Activated naive CD4-positive, alpha-beta T cell treated with anti-CD3 and anti-CD28 coated beads, Interleukin-2, amount 10 ng/mL, durations not matched to agents 5 hours and 36 hours (primary cell): ENCODE measurements at places on chromosomes 4 and X. TPM values are rescaled to one million over a fixed set of nuclear protein-coding genes. Genes with fewer than 3 reads are reported as not detected.

Gene MAML3
- 0.87 TPM for total RNA-seq

Gene TMSB15C
- total RNA-seq: 4.1 TPM

Gene TMEM31
- total RNA-seq: not detected

Gene SORBS2
- not detected for total RNA-seq

Gene SLC26A1
- total RNA-seq: 0.18 TPM

Gene PNMA5
- total RNA-seq: 0.12 TPM

Gene DMRTC1B
- not detected for total RNA-seq

Gene SLIT2
- not detected for total RNA-seq

Gene CPZ
- total RNA-seq: 0.75 TPM

Gene PIR
- total RNA-seq: 3.0 TPM

Gene OCIAD2
- 138 TPM for total RNA-seq

Gene SPATA4
- total RNA-seq: not detected

Gene PPARGC1A
- total RNA-seq: not detected

Gene CLIC2
- 0.22 TPM for total RNA-seq

Gene APLN
- total RNA-seq: 0.48 TPM

Gene DGAT2L6
- total RNA-seq: not detected

Gene GPRASP2
- 0.43 TPM for total RNA-seq

Gene ABHD18
- total RNA-seq: 26.4 TPM

Gene SLC6A14
- not detected for total RNA-seq

Gene CNKSR2
- total RNA-seq: 8.5 TPM

Gene PHKA1
- 0.31 TPM for total RNA-seq

Gene ENOPH1
- total RNA-seq: 34.9 TPM

Gene FGFBP2
- 5.2 TPM for total RNA-seq

Gene SNCA
- 14.2 TPM for total RNA-seq

Gene FRAS1
- not detected for total RNA-seq

Gene GPAT3
- 1.1 TPM for total RNA-seq

Gene SPIN2A
- 1.3 TPM for total RNA-seq

Gene VCX
- not detected for total RNA-seq

Gene VSIG1
- total RNA-seq: 16.2 TPM

Gene FABP2
- total RNA-seq: 0.39 TPM

Gene GNPDA2
- total RNA-seq: 10.3 TPM

Gene IGFBP7
- not detected for total RNA-seq

Gene DUX4
- not detected for total RNA-seq

Gene GEMIN8
- total RNA-seq: 17.6 TPM

Gene TKTL2
- total RNA-seq: not detected

Gene SOD3
- not detected for total RNA-seq

Gene PLP1
- total RNA-seq: not detected
